ENCODE measurements at places on chromosomes 3 and 15. TPM values are rescaled to one million over a fixed set of nuclear protein-coding genes. Genes with fewer than 3 reads are reported as not detected.

Gene IL17RD
- 1.3 TPM for total RNA-seq

Gene WDR82
- 47.6 TPM for total RNA-seq

Gene C2CD4A
- 0.05 TPM for total RNA-seq

Gene BOC
- 6.5 TPM for total RNA-seq

Gene TTLL13
- 0.09 TPM for total RNA-seq

Gene TNFAIP8L3
- total RNA-seq = 8.9 TPM

Gene CLDN16
- total RNA-seq = not detected

Gene WNT7A
- 0.19 TPM for total RNA-seq

Gene FAM107A
- not detected for total RNA-seq

Gene NR2E3
- total RNA-seq = 0.16 TPM

Gene CLPX
- total RNA-seq = 47.0 TPM

Gene HPS3
- total RNA-seq = 35.8 TPM

Gene CCR3
- not detected for total RNA-seq

Gene CD200R1L
- not detected for total RNA-seq

Gene NOX5
- 0.24 TPM for total RNA-seq

Gene RARRES1
- total RNA-seq = 9.2 TPM

Gene ARNT2
- total RNA-seq = 18.7 TPM

Gene SLC28A2
- total RNA-seq = not detected

Gene SKOR1
- 0.05 TPM for total RNA-seq

Gene SNX22
- 0.90 TPM for total RNA-seq

Gene AHSG
- not detected for total RNA-seq

Gene TM4SF4
- total RNA-seq = 39.0 TPM

Gene AP2M1
- total RNA-seq = 324 TPM

Gene GCSAM
- not detected for total RNA-seq

Gene RABL3
- total RNA-seq = 24.7 TPM

Gene MRAS
- total RNA-seq = 10.5 TPM

Gene RNU5B-1
- total RNA-seq = not detected

Gene COLQ
- 0.45 TPM for total RNA-seq

Gene FGD5
- 0.03 TPM for total RNA-seq

Gene FBXL22
- 0.18 TPM for total RNA-seq

Gene MTFMT
- 25.7 TPM for total RNA-seq

Gene RTP1
- not detected for total RNA-seq

Gene NIT2
- 91.5 TPM for total RNA-seq

Gene SI
- not detected for total RNA-seq

Gene AMOTL2
- total RNA-seq = 46.2 TPM

Gene PAK6
- total RNA-seq = 0.15 TPM

Gene BSN
- 0.16 TPM for total RNA-seq

Gene HYAL1
- 0.44 TPM for total RNA-seq

Gene CLN6
- total RNA-seq = 58.7 TPM

Gene MINAR1
- total RNA-seq = 0.54 TPM

Gene ALDH1A2
- total RNA-seq = not detected

Gene TGM4
- 0.03 TPM for total RNA-seq

Gene SLC27A2
- total RNA-seq = 35.5 TPM

Gene FBXO45
- 7.8 TPM for total RNA-seq

Gene ANXA2
- total RNA-seq = 4,722 TPM

Gene PTH1R
- 0.51 TPM for total RNA-seq

Data from A549 treated with CORT108297 at 1 μM for 4 hours (cell line).